ENCODE measurements at places on chromosomes 5 and 9.

DNA sequence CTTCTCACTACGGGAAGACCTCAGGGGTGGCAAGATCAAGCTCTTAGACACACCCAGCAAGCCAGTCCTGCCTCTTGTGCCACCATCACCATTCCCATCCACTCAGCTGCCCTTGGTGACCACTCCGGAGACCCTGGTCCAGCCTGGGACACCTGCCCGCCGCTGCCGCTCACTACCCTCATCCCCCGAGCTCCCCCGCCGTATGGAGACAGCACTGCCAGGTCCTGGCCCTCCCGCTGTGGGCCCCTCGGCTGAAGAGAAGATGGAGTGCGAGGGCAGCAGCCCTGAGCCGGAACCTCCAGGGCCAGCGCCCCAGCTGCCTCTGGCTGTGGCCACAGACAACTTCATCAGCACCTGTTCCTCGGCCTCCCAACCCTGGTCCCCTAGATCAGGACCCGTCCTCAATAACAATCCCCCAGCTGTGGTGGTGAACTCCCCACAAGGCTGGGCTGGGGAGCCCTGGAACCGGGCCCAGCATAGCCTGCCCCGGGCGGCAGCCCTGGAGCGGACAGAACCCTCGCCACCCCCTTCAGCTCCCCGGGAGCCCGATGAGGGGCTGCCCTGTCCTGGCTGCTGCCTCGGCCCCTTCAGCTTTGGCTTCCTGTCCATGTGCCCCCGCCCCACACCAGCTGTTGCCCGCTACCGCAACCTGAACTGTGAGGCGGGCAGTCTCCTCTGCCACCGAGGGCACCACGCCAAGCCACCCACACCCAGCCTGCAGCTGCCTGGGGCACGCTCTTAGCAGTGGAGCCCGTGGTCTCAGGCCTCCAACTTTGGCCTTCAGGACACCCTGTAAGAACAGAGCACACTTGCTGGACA is 4.1 kb downstream of the TESK1 start:
- no peak for DNase-seq

DNA sequence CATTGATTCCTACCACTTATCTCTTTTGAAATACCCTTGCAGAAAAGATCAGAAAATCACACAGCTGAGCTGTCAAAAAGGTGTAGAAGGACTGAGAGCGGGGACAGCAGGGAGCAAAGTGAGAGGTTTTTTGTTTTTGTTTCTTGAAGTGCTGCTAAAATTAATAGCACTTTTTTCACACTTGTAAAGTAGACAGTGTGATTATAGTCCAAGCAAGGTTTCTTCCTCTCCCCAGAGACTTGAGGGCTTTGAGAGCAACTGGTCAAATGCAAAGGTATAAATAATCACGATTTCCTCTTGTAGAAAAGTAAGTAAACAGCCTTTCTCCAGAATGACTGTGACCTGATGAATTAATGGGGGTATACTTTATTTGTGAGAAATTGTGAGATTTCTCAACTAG is 326.9 kb downstream of the ZNF608 start:
- no peak for DNase-seq

- DNase-seq: no peak
These were observed 109.9 kb downstream of the EDIL3 start for GRCh38 chr5:84274585-84275468.

DNA sequence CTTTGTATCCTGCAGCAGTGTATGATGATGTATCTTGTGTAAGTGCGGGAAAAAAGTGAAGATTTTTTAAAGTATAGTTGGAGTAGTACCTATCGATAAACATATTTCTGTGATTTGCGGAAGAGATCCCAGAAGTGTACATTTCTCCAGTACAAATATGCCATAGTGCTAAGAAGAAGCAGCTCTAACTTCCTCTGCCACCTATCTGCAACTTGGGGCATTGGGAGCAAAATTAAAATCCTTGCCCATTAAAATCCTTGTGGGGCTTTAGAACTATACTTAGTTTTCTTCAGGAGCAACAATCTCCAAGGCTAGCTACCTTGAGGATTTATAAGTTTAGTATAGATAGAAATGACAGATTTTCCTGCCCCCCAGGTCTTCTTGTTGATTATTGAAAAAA is 123.7 kb downstream of the VCAN start:
- no peak for DNase-seq

DNA sequence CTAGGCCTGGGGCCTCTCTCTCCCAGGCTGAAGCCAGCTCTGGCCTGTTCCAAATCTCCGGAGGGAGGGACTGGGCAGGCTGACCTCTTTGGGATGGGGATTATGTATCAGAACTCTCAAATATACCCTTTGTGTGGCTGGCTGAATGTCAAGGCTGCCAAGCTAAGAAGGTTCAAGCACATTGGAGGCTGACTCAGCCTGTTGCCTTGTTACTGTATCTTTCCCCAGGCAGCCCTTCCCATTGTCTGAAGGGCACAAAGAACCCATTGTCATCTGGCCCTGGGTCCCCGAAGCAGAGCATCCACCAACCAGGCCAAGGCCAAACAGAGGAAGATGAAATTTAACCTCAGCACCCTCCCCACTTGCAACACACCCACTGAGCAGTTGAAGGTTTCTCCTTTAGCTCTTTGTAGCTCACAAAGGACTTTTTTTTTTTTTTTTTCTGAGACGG is 7.3 kb upstream of the SPARC start:
- DNase-seq: no peak

- no peak for DNase-seq
These were observed 289.9 kb upstream of the ACTBL2 start for GRCh38 chr5:57772512-57772911.

GRCh38 chr9:110224583-110224982 is 16.6 kb upstream of the C9orf152 start:
- no peak for DNase-seq

- no peak for DNase-seq
These were observed 36.3 kb upstream of the LRRC19 start for GRCh38 chr9:27041746-27042145.
